Esophagus squamous epithelium (tissue), 5 donors: ENCODE measurements at places on chromosomes 2 and 18. TPM values are rescaled to one million over a fixed set of nuclear protein-coding genes. Genes with fewer than 3 reads are reported as not detected.

Gene AMER3
- not detected for total RNA-seq

Gene POTEC
- not detected for total RNA-seq

Gene SERPINB10
- total RNA-seq: not detected

Gene DSC3
- total RNA-seq: 283 TPM

DNA sequence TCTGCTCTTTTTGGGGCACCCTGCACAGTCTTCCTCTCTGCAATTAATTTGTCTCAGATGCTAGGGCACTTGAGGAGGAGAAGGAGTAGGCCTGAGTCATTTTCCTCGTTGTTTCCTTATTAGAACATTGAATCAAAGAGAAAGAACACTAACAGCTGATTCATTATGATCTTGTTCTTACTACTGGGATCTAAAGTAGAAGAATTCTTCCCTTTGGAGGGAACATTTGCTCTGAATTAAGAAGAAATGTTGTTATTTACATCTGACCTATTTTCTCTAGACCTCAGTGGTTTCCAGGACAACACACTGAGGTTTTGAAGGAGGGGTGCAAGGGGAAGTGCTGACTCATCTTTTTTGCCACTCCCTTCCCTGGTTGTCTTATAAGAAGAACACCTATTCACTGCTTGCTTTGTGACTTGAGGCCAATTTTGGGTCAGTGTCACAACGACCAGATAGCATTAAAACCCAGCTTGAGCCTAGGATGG is 24.3 kb upstream of the STAT1 start:
- H3K27ac ChIP-seq: peak overlapping the region; percentile 38
- H3K27me3 ChIP-seq: no peaks in the 10 kb centered on the region
- no peak overlapping the region for H3K4me3 ChIP-seq
- DNase-seq: no peak

DNA sequence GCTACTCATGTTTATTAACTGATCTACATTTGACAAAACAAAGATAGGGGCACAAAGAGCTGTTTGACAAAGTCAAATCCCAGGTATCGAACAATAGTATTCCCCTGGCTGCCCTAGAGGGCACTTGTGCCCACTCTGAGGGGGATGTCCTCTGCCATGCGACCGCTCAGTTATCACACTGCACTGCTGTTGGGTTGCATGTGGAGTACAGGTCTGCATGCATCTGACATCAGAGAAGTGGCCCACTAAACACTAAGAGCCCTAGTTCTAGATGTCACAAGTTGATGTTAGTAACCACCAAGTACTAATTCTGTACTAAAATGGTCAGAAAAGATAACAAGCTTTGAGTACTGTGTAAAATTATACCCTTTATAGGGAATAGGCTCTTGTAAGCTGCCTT is 20.1 kb upstream of the FLACC1 start:
- H3K27ac ChIP-seq: no peak overlapping the region
- peaks cover 15% of the 10 kb centered on the region for H3K36me3 ChIP-seq
- no peak for DNase-seq
- H3K4me3 ChIP-seq: no peak overlapping the region
- no peaks in the 10 kb centered on the region for H3K4me1 ChIP-seq

- peaks cover under 1% of the 10 kb centered on the region for H3K27me3 ChIP-seq
- H3K27ac ChIP-seq: no peak overlapping the region
- H3K4me1 ChIP-seq: no peaks in the 10 kb centered on the region
- no peak for DNase-seq
- H3K36me3 ChIP-seq: no peaks in the 10 kb centered on the region
Measured at GRCh38 chr2:238100821-238101771, 956 bp downstream of the ESPNL start.

DNA sequence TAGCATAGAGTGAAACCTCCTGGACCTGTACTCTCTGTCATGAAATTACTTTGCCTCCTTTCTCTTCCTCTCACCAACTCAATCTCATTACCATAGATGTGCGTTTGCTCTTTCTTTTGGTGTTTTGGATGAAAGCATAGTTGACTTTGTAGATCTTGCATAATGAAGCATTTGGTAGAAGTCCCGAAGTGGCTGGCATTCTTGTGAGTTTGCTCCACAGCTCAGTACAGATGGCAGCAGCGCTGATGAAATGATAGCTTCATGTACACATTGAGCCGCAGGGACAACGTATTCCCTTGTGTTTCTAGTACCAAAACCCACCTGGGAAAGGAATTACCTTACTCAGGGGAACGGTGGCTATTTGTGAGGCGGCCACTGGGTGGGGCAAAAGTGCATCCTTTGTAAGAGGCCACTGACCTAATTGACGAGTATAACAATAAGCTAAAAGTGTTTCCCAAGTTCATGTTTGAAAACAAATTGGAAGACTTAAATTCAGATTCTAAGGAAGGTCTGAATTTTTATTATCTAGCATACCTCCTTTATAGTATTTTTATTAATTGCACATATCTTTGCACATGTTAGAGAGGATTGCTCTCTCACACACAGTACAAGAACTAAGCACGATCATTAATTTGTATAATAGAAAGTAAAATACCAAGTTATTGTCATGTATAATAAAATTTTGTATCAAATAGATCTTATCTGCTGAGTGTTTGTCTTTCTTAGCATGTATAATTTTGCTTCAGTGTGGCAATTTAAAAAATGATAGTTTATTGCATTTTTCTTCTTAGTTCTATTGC is 25.4 kb upstream of the CDH7 start:
- H3K4me1 ChIP-seq: no peaks in the 10 kb centered on the region
- no peak for DNase-seq
